ENCODE measurements at places on chromosomes 1 and 21.

DNA sequence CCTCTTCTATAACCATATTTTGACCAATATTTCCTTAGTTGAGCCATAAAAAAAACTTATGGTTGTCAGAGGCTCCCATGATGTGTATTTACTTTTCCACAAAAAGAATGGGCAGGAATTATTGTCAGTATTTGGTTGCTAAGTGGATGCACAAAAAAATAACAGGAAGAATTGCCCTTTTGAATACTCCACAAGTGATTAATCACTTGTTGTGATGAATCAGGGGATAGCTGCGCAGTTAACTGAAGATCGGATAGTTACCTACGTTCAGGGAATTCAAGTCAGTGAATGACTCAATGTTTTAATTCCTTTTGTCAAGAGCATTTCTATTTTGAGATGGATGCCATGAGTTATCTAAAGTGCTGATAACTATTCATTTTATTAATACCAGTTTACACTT, 785.2 kb upstream of the B3GALT2 start:
- no peak for DNase-seq

- DNase-seq: no peak
Measured at GRCh38 chr1:17585266-17585987, 45.9 kb downstream of the ARHGEF10L start.

DNA sequence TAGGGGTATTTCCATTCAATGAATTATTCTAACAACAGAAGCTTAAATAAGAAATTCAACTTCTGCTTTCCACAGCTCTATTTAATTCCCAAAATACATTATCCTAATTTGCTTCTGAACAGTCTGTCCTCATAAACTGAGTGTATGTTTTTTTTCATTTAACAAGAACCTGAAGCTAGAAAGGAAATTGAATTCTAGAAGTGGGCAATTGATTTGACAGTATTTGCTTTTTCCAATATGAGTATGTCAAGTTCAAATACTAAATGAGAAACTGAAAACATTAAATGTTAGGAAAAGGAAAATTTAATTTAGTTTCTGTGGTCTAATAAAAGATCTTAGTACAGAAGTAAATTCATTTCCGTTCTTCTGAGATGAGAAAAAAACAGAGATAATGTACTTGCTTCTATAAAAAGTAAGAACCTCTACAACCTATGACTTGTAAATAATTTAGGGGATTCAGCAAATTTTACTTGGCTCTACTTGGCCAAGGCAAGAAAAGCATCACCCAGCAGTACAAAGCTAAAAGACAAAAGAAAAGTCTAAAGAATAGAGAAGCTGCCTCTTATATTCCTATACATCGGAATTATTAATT, 31.1 kb downstream of the RAB3GAP2 start:
- no peak for DNase-seq

DNA sequence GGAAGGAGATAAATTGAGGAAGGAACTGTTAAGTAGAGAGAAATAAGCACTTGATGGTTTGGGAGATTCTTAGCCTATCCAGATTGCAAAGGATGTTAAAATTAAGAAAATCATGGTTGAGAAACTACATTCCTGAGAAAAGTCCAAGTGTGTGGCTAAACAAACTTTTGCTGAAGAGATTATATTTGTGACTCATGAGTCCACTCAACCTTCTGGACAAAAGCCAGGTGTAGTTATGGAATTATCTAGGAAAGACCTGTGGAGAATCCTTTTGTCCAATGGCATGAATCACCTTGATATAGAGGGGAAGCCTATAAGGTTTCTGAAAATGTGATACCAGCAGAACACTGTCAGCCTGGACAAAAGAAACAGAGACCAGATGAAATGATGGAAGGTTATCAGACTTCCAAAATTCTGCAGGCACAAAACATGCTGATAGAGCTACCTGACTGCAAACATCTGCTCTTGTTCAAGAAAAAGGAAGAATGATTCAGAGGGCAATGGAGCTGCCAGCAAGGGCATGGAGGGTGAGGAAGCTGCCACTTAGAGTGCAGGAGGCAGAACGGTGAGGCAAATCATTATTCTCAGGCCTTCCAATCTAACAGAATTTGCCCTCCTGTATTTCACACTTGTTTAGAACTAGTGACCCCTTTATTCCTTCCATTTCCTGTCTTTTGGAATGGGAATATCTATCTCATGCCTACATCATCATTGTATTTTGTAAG, 300.6 kb upstream of the PRMT6 start:
- no peak for DNase-seq

GRCh38 chr1:107538502-107538901, 397.7 kb downstream of the NTNG1 start:
- DNase-seq: no peak

Measured in memory B cell (primary cell).